ENCODE measurements at places on chromosomes 5 and 9.

GRCh38 chr5:77438071-77438470 lies 54.0 kb downstream of the WDR41 start:
- no peak for DNase-seq

DNA sequence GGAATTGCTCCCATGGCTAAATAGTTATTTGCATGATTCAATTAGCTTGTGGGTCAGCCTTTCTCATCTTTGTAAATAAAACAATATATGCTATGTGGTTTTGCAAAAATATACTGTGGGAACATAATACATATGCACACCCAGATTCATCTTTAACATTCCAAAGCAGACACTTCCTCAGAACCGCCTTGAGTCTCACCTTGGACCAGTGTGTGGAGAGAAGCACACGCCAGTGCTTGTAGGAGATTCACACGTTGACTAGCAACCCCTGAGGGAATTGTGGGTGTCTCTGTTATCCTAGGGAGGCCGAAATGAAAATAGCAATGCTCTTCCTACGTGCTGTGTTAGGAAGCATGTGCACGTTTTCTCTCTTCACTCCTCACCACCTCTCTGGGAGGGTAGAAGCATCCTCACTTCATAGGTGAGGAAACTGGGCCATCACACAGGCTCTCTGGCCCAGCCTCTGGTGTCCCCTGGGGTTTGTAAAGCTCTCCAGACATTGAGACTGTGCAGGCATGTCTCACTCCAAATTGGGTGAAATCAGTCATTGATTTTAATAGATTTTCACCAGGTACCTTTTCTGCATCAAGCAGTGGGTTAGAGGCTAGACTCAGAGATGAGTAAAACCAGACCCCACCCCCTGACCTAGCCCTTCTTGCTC lies 221.7 kb downstream of the PBX3 start:
- DNase-seq: no peak

DNA sequence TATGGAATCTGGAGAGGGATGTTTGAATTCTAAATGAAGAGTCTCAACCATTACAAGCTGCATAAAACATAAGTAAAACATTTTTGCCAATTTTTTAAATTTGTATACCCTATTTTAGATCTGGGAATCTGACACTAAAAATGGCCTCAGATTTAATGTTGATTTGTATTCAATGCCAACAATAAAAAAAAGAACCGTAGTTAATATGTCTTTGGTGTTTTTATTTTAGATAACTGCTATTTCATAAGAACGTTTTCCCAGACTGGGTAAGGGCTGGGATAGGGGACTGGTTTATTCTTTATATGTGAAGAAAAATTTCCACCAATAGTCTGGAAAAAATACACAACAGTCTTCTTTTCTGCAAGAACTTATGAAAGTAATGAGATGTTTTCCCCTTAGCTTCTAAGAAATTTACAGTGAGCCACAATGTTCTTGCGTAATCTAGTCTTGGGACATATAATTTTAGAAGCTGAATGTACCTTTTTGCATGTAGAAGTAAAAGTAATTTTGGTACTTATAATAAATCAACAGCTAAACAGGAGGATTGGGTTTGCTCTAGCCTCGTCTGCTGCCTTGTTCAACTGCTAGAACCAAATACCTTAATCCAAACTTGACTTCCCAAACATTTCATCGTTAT lies 244.6 kb upstream of the EFNA5 start:
- DNase-seq: no peak

DNA sequence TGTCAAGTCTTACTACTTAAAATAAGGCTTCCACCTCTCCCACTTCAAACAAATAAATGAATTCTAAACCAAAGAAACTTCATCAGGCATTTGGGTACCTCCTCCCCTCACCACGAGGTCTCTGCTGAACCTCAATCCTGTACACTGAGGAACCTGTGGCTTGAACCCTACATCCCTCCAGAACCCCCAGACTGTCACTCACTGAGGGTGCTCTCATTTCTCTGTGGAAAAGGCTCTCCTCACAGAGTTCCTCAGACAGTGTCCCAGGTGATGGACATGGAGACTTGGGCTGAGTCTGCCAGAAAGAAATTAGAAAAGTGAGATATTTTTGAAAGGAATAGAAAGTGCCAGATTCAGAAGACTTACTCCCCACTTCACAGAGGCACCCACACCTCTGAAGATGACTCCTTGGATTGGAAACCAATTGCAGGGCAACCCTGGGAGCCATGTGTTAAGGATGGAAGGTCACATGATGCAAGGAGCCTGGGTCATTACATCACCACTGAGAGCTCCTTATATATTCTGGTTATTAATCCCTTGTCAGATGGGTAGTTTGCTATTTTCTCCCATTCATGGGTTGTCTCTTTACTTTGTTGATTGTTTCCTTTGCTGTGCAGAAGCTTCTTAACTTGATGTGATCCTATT lies 19.8 kb downstream of the MLANA start:
- DNase-seq: no peak

GRCh38 chr5:94698197-94698596 lies 79.7 kb downstream of the SLF1 start:
- DNase-seq: no peak

DNA sequence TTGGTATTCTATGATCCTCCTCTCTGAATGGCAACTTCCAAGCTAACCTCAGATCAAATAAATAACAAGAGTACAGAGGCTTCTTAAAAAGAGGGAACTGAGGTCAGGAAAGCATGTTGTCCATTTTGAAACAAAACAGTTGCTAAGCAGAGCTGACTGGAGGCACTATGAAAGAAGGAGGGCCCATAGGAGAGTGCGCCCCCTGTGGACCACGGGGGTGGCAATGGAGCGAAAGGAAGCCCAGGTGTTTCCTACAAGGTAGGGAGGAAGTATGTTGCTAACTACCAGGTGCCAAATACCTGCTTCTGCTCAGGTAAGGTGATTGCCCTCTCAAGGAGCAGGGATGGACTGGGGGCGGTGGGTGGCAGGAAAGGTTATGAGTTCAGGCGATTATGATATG lies 101.8 kb upstream of the MAST4 start:
- DNase-seq: no peak

DNA sequence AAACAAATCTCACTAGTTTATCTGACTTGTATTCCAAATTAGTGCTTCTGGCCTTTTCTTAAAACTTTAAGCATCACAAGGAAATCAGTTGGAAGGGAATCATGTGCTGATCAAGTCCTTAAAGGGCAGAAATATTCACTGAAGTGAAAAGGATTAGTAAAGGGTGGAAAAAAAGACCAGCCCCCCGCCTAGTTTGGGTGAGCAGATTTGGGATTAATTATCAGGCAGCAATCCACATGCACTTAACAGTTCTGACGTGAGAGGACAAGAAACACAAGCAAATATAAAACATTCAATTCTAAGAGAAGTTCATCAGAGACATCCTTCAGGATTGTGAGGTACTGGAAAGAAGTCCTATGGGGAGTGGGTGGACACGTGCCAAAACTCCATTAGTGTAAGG lies at the start of gene TYRP1:
TYRP1 (plus strand) TSS at position 245 of the 400 bp plus-strand sequence. CDS start 612 bp downstream, outside the sequence.
- no peak for DNase-seq

DNA sequence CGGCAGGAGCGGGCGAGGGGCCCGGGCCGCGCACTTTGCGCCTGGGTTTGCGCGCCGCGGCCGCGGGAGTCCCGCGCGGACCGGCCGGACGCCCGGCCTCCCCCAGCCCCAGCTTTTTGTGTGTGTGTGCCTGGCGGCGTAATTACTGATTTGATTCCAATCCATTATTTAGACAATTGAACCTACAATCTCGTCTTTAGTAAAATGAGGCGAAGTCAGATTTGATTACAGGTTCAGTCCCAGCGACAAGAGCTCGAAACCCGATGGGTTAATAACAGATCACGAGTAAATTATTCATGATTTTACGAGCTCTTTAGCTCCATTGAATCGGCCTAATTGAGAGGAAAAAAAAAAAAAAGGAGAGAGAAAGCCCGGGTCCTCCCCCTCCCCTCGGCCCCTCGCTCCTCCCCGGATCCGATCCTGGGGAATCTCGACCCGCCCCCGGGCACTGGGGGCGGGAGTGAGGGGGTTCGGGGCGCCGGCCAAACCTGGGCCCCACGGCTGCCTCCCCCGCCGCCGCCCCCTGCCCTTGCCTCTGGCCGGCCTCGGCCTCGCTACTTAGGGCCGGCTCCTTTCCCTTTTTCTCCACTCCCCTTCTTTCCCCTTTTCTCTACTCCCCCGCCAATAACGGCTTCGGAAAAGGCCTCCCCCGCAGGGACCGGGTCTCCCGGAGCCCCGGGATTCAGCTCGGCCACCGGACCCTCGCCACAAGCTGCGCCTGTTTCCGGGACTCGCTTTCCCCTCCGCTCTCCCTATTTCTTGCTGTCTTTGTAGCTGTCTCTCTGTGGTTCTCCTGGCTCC lies 6.6 kb downstream of the LHX2 start:
- DNase-seq: no peak

- DNase-seq: no peak
Observed at GRCh38 chr9:130977811-130978221, 31.2 kb upstream of the LAMC3 start.

DNA sequence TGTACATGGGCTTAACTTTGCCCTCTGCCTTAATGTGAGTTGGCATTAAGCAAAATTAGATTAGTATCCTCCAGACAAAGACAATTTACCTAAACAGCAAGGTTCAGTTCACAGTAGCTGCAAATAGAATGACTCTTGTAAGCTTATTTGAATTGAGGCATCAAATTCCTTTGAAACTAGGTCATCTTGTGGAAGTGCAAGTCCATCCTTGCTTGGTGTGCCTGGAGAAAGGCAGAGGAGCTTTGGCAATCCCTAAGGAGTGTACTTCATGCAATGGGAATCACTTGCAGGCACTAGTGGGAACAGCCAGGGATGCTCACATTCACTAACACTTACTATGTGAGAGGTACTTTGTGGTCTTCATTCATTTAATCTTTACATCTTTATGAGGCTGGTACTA lies 118.3 kb downstream of the DRD1 start:
- no peak for DNase-seq

DNA sequence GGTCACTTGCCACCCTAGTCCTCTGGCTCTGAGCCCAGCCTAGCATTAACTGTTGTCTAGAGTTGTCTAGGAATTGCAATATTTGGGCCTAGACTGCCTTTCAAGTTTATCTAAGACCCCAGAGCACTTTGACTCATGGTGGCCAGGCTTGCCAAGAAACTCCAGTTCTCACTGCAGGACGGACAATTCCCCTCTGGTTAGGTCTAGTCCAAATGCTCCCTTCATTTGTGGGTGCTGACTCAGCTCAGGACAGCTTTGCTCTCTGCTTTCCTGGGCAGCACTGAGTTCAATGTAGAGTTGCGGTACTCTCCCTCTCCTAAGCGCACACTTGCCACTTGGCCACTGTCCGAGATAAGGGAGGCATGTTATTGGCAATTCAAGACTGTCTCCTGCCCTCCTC lies 619.4 kb downstream of the TLE1 start:
- DNase-seq: no peak

DNA sequence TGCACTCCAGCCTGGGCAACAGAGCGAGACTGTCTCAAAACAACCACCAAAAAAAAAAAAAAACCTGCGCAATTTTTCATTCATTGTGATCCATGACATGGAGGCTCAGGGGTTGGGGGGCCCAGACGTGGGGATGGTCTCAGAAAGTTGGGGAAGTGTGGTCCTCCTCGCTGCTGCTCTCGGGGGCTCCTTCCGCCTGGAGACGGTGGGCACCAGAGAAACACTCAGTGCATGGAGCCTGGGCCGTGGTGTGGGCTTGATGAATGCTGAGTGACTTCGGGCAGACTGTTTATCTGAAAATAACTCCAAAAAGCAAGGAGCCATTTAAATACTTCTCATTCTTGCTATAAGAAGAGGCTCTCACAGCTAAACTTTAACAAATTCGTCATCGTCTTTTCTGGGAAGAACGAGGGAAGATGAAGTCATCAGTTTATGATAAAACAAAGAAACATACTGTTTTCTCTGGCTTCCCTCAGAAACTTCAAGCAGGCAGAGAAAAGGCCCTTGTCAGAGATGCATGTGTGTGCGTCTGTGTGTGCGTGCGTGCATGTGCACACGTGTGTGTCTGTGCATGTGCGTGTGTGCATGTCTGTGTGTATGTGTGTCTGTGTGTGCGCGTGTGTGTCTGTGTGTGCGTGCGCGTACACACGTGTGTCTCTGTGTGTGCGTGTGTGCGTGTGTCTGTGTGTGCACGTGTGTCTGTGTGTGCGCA lies 35.0 kb downstream of the RASGEF1C start:
- no peak for DNase-seq

GRCh38 chr5:135218790-135219568 lies 180.1 kb downstream of the MACROH2A1 start:
- DNase-seq: no peak

GRCh38 chr9:112261133-112261532 lies 72.3 kb downstream of the PTBP3 start:
- DNase-seq: no peak

GRCh38 chr9:76302947-76303550 lies 91.2 kb downstream of the RFK start:
- DNase-seq: no peak

- DNase-seq: no peak
Observed at GRCh38 chr9:134570151-134570621, 71.4 kb upstream of the COL5A1 start.

- DNase-seq: no peak
Observed at GRCh38 chr5:143685246-143685815, 126.6 kb upstream of the HMHB1 start.

- DNase-seq: no peak
Observed at GRCh38 chr9:90555351-90556057, 87.1 kb downstream of the DIRAS2 start.

DNA sequence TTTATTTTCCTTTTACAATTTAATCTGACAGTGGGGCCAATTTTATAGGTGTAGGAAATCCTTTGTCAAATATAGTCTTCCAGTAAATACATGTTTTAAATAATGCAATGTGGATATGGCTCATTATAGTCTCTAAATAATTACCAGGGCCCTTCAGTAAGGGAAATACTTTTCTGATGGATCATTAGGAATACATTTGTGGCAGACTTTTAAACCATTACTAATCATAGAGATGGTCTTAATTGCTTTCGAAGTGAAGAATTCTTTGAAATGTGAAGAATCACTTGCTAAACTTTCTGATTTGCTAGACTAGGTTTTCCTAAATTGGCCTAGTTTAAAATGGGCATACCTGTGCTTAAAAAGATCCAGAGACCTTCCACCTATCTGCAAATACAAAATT lies 105.6 kb upstream of the ELL2 start:
- DNase-seq: no peak

DNA sequence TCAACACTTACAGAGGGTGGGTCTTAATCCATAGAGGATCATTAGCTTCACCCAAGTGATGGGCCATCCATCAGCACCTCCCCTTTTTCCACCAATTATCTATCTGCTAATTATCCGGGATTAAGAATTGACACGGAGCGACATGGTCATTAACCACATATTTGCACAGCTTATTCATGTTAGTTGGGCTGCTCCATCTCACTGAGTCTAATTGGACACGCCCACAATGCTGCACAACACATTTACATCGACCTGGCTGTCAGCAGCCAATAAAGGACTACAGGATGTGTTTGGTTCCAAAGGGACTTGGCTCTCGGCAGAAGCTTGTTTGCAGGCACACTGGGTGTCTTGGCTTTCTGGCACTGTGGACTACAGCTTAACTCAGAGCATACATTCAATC lies 21.6 kb downstream of the FOXE1 start:
- DNase-seq: no peak

DNA sequence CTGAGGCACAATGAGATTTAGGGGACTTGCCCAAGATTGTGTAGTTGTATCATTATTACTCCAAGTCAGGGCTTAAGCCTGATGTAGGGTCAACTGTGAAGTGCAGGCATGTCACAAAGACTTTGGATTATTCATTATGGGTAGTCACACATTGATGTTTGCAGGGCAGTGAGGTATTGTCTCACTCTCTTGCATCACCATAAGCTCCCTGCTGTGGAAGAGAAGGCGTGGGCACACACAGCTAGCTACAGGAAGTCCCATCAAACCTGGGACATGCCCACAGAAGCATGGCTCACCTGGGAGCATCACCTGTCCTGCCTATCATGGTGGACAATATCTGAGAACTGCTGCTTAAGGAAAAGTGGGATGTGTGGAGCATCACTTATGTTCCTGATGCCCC lies 42.1 kb downstream of the TMOD1 start:
- DNase-seq: no peak
